ENCODE measurements at places on chromosomes 13 and 19.

DNA sequence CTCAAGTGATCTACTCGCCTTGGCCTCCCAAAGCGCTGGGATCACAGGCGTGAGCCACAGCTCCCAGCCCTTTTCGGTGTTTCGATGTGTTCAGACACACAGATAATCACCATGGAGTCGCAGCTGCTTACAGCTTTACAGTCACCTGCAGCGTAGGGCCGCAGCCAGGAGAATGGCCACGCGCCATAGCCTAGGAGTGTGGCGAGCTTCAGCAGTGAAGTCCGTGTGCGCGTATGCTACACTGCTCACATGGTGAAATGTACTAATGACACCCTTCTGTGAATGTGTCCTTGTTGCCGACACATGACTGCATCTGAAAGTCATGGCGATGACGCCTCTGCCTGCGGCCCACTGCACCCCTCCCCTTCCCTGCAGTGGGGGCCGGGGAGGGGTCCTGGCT is 23.6 kb downstream of the AP3D1 start:
- H3K27ac ChIP-seq, result no peak overlapping the region
- no peaks in the 10 kb centered on the region for H3K4me1 ChIP-seq
- H3K36me3 ChIP-seq, result peaks cover 41% of the 10 kb centered on the region
- DNase-seq, result no peak

- H3K36me3 ChIP-seq, result peaks cover 6% of the 10 kb centered on the region
- no peaks in the 10 kb centered on the region for H3K4me1 ChIP-seq
- no peak for DNase-seq
- no peak overlapping the region for H3K4me3 ChIP-seq
- H3K27ac ChIP-seq, result no peak overlapping the region
- no peaks in the 10 kb centered on the region for H3K27me3 ChIP-seq
Observed at GRCh38 chr19:47699360-47699917, 13.8 kb upstream of the EHD2 start.

DNA sequence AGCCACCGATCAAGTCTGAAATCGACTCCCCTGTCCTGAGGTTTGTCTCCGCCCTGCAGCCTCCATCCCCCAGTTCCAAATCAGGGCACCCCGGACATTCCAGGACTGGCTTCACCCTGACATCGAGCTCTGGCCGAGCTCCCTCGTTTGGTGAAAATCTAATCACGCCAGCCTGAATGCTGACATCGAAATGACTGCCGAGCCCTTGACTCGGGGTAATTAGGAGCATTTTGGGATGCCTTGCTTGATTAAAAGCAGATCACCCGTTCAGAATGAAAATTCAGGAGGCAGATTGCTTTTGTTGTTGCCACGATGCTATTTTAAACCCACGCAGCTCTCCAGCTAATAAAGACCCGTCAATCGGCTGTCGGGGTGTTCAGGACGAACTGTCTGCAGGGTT is 34.3 kb downstream of the ZNRF4 start:
- DNase-seq, result no peak
- peaks cover 8% of the 10 kb centered on the region for H3K27me3 ChIP-seq
- H3K4me1 ChIP-seq, result no peaks in the 10 kb centered on the region
- no peaks in the 10 kb centered on the region for H3K36me3 ChIP-seq

DNA sequence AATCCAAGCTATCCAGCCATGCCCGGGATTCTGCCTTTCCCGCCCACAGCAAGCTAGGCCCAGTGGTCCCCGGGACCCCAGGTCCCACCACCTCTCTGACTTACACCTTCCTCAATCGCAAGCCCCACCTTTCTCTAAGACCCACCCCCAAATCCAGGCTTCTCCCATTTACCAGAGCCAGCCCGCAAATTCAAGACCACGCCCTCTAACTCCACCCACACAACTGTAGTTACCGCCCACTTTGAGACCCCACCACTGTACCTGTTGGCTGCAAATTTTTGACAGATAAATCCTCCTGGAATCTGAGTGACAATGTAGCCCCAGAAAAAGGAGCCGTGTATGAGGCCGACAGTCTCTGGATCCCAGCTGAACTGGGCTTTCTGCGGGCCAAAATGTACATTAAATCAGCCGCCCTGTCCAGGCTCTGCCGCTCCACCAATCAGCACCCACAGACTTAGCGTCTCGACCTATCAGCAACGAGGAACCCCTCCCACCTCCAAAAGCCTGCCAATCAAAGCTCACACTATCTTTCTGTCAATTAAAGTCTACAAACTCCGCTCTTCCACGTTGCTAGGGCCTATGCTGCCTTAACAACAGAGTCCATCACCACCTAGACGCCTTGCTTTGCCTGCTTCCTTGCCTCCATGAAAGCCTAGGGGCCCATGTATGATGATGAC is 6.3 kb downstream of the SLC17A7 start:
- H3K27ac ChIP-seq, result no peak overlapping the region
- DNase-seq, result no peak
- H3K36me3 ChIP-seq, result no peaks in the 10 kb centered on the region
- peaks cover 82% of the 10 kb centered on the region for H3K27me3 ChIP-seq

GRCh38 chr13:113186061-113186900 is 22.2 kb downstream of the PCID2 start:
- H3K4me1 ChIP-seq, result peaks cover 39% of the 10 kb centered on the region
- H3K27ac ChIP-seq, result no peak overlapping the region
- H3K27me3 ChIP-seq, result no peaks in the 10 kb centered on the region

- H3K27me3 ChIP-seq, result no peaks in the 10 kb centered on the region
- no peak overlapping the region for H3K4me3 ChIP-seq
- peaks cover 5% of the 10 kb centered on the region for H3K36me3 ChIP-seq
- H3K4me1 ChIP-seq, result no peaks in the 10 kb centered on the region
- DNase-seq, result no peak
- no peak overlapping the region for H3K27ac ChIP-seq
Observed at GRCh38 chr13:51731759-51732158, 72.2 kb downstream of the DHRS12 start.

DNA sequence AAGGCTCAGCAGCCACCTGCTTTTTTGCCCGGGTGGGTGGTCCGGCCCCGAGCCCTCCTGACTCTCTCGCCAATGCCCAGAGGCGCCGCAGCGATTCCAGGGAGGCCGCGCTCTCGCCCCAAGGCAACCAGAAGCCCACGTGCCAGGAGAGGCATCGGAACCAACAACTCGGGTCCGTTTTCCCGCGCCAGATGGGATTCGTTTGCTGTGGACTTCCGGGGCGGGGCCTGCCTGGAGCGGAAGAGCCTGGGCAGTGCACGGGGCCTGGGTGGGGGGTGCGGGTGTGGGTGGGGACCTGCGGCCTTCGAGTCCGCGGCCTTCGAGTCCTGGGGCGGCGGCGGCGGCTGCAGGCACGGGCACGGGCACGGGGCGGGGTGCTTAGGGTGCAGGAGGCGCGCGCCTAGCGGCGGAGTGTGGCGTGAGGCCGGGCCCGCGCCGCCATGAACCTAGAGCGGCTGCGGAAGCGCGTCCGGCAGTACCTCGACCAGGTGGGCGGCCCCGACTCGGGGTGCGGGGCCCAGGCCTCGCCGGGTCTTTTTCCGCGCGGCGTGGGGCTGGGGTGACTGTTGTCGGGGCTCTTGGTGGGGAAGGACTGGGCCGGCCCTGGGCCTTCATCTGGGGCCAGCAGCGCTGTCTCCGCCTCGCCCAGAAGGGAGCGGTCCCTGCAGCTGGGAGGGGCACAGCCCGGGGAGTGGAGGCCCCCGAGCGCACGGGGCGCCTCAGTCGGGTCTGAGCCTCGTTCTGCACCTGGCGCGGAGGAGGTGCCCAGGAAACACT is at the start of gene CDC16:
Gene CDC16, plus strand, starts transcription at position 253 of the 777 bp plus-strand sequence. Its CDS starts 188 bp downstream, at position 441.
- H3K27ac ChIP-seq, result peak within 1 kb of the TSS; percentile 70
- peaks cover 26% of the 10 kb centered on the region for H3K36me3 ChIP-seq
- H3K27me3 ChIP-seq, result no peaks in the 10 kb centered on the region

- no peak for DNase-seq
- H3K4me3 ChIP-seq, result no peak overlapping the region
- peaks cover 13% of the 10 kb centered on the region for H3K4me1 ChIP-seq
- H3K36me3 ChIP-seq, result no peaks in the 10 kb centered on the region
Observed at GRCh38 chr13:20456737-20457136, 68.9 kb downstream of the CRYL1 start.

- no peak overlapping the region for H3K4me3 ChIP-seq
- no peak for DNase-seq
- H3K27me3 ChIP-seq, result no peaks in the 10 kb centered on the region
- H3K4me1 ChIP-seq, result no peaks in the 10 kb centered on the region
Observed at GRCh38 chr13:63408331-63409189, 1992.9 kb upstream of the PCDH20 start.

GRCh38 chr19:55265723-55266386 is 7.0 kb upstream of the PPP6R1 start:
- H3K4me1 ChIP-seq, result no peaks in the 10 kb centered on the region
- no peak for DNase-seq
- H3K27ac ChIP-seq, result no peak overlapping the region
- H3K4me3 ChIP-seq, result no peak overlapping the region
- no peaks in the 10 kb centered on the region for H3K27me3 ChIP-seq

- peak overlapping the region; percentile 60 for H3K4me3 ChIP-seq
- H3K27me3 ChIP-seq, result no peaks in the 10 kb centered on the region
- DNase-seq, result peak; percentile 85
- H3K27ac ChIP-seq, result peak overlapping the region; percentile 74
- peaks cover 9% of the 10 kb centered on the region for H3K36me3 ChIP-seq
Observed at GRCh38 chr19:48249502-48250014, 6.2 kb downstream of the CARD8 start.

- DNase-seq, result no peak
- no peaks in the 10 kb centered on the region for H3K36me3 ChIP-seq
- no peak overlapping the region for H3K27ac ChIP-seq
- H3K27me3 ChIP-seq, result no peaks in the 10 kb centered on the region
- H3K4me1 ChIP-seq, result no peaks in the 10 kb centered on the region
Observed at GRCh38 chr13:28620011-28620830, 38.7 kb upstream of the POMP start.

GRCh38 chr13:61415749-61416148 is at the start of gene PCDH20:
Gene PCDH20, minus strand, starts transcription at chr13:61415849. Its CDS starts 691 bp downstream, at chr13:61415158.
- no peak within 1 kb of the TSS for H3K4me3 ChIP-seq
- no peaks in the 10 kb centered on the region for H3K4me1 ChIP-seq
- H3K36me3 ChIP-seq, result no peaks in the 10 kb centered on the region
- DNase-seq, result no peak

DNA sequence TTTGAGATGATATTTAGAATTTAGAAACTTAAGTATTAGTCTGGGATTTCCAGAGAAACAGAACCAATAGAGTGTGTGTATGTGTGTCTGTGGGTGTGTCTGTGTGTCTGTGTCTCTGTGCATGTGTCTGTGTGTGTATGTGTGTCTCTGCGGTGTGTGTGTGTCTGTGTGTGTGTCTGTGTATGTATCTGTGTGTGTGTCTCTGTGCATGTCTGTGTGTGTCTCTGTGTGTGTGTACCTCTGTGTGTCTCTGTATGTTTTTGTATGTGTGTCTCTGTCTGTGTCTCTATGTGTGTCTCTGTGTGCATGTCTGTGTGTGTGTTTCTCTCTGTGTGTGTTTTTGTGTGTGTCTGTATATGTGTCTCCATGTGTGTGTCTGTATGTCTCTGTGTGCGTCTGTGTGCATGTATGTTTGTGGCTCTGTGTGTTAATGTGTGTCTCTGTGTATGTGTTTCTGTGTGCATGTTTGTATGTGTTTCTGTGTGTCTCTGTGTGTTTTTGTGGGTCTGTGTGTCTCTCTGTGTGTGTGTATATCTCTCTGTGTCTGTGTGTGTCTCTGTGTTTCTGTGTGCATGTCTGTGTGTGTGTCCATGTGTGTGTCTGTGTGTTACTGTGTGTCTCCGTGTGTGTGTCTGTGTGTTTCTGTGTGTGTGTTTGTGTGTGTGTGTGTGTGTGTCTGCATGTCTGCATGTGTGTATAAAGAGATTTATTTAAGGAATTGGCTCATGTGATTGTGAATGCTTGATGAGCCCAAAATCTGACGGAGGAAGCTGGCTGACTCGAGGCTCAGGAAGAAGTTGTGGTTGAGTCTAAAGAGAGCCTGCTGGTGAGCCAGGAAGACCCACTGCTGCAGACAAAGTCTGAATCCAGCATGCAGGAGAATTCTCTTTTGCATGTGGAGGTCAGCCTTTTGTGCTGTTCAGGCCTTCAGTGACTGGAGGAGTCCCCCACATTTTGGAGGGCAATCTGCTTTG is 22.2 kb downstream of the GPR42 start:
- no peaks in the 10 kb centered on the region for H3K4me1 ChIP-seq
- DNase-seq, result no peak
- H3K27ac ChIP-seq, result no peak overlapping the region

DNA sequence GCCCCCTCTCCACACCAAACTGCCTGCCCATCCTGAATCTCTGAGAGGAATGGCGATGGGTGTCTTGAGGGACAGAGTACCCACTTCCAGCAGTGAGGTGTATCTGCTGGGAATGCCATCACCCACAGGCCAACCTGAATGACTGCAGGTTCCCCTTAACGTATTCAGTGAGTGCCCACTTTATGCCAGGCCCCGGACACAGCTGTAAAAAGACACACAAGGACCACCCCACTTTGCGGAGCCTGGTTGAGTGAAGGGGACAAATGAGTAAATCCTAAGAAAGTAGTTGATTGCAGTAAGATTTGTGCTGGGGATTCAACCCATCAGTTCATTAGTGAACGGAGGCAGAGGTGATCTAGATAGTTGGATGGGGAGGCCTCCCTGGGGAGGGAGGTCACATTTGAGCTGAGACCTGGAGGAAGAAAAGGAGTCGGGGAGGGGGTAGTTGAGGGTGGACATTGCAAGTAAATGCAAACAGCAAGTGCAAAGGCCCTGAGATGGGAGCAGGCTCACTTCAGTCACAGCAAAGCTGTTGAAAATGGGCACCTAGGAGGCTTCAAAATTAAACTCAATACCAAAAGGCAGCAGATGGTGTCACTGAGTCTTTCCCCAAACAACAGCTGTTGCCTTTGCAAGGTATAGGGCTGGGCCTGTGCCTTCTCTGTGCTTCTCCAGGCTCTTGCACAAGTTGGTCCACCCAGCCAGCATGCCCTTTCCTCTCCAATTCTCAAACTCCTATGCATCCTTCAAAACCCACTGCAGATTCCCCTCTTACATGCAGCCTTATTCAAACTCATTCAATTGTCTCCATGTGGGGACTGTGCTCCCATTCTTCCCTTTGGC is 4.3 kb downstream of the GDF15 start:
- no peaks in the 10 kb centered on the region for H3K4me1 ChIP-seq
- H3K4me3 ChIP-seq, result no peak overlapping the region
- no peaks in the 10 kb centered on the region for H3K36me3 ChIP-seq
- no peak overlapping the region for H3K27ac ChIP-seq
- H3K27me3 ChIP-seq, result peaks cover 22% of the 10 kb centered on the region

- H3K27ac ChIP-seq, result no peak overlapping the region
- DNase-seq, result no peak
- H3K4me3 ChIP-seq, result no peak overlapping the region
- H3K4me1 ChIP-seq, result no peaks in the 10 kb centered on the region
Observed at GRCh38 chr13:89750371-89750770, 1597.1 kb upstream of the MIR17HG start.

DNA sequence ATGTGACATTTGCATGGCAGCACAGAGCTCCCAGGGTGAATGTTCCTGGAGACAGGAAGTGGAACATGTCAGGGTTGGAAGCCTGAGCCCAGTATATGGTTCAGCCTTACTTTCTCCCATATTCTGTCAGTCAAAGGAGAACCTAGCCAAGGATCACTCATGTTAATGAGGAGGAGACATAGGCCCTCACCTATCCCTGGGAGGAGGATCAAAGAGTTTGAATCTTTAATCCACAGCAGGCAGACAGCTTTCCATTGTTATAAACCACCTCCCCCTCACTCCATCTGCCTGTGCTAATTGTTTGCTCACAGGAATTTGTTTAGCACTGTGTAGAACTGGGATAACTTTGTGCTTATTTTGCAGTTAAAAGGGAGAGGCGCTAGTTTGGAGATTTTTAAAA is 1069.1 kb downstream of the EFNB2 start:
- H3K36me3 ChIP-seq, result no peaks in the 10 kb centered on the region
- no peaks in the 10 kb centered on the region for H3K4me1 ChIP-seq

- DNase-seq, result no peak
- no peak overlapping the region for H3K4me3 ChIP-seq
- H3K27ac ChIP-seq, result no peak overlapping the region
- H3K27me3 ChIP-seq, result peaks cover 35% of the 10 kb centered on the region
Observed at GRCh38 chr13:113739527-113740285, 19.3 kb upstream of the TMEM255B start.
